Esophagus mucosa (tissue), 1 donor: ENCODE measurements at places on chromosomes 11 and 22.
A peak's percentile ranks its signal among the peaks of the same experiment; 100 is the strongest.

DNA sequence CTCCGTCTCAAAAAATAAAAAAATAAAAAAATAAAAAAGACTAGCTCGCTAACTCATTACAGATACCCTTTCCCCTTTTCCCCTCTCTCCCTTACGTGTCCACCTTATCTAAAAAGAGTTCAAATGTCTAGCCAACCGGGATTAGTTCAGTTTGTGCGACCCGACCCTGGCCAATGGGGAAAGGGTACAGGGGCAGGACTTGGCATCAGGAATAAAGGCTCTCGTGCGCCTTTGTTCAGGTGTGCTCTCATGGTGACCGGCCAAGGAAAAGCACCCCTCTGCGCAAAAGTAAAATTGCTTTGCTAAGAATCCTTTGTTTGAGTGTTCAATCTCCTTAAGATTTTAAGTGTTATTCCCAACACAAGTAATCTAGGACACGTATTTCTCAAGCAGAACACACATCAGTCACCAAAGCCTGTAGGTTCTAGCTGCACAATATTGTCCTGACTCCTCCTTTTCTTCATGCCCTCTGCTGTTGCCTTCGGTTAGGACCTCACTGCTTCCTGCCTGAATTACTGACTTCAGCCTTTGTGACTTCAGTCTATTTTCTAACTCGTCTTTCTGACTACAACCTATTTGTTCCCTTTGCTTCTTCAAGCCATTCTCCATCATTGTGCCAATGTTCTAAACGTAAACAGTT is 20.7 kb upstream of the CECR2 start:
- ATAC-seq = no peak

GRCh38 chr22:17402293-17402692 is 33.0 kb downstream of the CECR2 start:
- no peak for ATAC-seq

GRCh38 chr22:38034884-38035529 is 22.2 kb upstream of the PICK1 start:
- no peak for ATAC-seq

DNA sequence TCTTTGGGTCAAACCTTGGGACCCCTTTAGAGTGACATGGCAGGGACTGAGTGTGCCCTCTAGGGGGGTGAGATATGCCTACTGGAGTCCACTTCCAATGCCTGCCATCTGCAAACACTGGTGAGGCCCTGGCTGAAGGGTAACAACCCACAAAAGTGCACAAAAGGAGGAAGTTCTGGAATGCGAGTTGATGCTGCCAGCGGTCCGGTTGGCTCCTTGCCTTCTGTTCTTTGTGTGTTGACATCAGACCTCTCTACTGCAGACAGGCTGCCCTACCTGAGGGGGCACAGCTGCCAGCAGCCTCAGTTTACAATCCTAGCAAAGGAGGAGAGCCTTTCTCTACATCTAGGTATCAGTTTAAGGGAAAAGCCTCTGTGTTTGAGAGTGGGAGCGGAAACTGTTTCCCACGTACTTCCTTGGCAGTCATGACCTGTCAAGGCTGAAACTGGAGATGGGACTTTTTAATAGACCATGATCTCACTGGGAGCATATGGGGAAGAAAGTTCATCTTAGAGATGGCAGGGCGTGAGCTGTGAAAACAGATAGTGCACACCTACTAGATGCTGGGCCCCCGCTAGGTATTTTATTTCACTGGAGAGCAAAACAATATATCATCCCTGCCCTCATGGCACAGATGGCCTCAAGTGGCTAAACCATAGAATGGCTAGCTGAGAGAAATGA is 27.2 kb downstream of the BMAL1 start:
- no peak for ATAC-seq

DNA sequence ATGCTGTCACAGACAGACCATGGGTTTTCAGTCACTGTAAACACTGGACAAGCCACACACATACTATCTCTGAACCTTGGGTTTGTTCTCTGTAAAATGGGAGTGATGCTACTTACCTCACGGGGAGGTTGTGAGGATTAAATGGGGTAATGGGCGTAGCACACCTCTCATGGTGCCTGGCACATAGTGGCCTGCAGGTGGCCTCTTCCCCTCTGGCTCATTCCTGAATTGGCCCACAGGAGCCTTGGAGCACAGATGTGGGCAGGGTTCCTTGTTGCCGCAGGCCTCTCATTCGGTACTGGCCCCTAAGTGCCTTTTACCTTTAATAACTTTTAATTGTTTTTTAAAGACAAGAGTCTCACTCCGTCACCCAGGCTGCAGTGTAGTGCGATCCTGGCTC is 11.7 kb downstream of the MICAL2 start:
- ATAC-seq = no peak

DNA sequence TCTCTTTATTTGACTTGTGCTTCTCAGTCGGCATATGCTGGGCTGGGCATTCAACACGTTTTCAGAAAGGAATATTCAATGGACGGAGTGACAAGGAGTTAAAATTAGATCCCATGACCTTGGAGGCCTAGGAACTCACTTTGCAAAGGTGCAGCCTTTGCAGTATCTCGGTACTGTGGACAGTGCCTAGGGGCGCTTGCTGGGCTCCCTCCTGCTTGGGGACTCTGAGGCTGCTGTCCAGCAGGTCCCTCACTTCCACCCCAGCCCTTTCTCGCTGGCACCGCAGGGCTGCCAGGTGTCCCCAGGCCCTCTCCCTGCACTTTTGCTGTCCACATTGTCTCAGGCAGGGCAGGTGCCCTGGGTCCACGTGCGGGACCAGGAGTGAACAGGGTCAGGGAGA is 255.5 kb upstream of the B3GAT1 start:
- ATAC-seq = no peak

GRCh38 chr11:67400942-67401494 is 640 bp downstream of the PPP1CA start:
- peak; percentile 3 for ATAC-seq

GRCh38 chr11:131695889-131696429 is 325.5 kb downstream of the NTM start:
- no peak for ATAC-seq

DNA sequence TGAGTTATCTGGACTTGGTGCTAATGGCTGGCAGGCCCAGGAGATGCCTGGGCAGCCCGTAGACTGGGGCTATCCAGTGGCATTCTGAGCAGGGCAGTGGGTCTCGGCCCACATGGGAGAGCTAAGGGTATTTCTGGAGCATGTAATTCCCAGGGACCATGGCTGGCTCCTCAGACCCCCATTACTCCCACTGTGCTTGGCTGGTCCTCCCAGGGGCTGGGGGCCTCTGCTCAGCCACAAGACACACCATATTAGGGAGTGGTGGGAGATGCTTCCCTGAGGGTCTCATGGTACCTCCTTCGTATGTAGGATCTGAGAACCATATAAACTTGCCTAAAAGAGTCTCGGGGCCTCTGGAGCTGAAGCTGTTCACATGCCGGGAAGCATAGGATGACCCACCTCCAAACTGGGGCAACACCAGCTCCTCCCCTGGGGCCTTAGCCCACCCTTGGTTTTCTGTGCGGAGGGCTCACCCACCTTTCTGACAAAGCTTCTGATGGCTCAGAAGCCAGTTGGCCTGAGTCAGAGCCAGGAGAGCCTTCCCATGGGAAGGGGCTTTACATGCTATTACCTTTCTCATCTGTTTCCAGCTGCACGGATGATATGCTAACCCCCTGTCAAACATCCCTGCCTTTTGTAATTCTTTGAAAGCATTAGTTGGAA is 9.5 kb upstream of the FTH1 start:
- ATAC-seq = no peak

- ATAC-seq = peak; percentile 69
These were observed 56.2 kb downstream of the BUD13 start for GRCh38 chr11:116716621-116717020.

DNA sequence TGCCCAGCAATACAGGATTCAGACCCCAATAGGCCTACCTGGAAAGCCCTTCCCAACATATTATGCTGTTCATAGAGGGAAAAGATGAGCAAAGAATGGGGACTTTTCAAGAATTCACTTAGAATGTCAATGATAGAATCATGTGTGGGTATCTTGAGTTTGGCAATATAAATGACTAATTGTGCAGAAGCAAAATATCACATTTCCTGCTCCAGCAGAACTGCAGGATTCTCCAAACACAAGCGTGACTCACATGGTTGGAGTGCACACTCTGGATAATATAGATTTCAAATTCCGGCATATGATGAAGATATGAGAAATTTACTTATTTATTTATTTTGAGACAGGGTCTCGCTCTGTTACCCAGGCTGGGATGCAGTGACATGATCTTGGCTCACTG is 12.5 kb upstream of the APOL5 start:
- ATAC-seq = no peak

DNA sequence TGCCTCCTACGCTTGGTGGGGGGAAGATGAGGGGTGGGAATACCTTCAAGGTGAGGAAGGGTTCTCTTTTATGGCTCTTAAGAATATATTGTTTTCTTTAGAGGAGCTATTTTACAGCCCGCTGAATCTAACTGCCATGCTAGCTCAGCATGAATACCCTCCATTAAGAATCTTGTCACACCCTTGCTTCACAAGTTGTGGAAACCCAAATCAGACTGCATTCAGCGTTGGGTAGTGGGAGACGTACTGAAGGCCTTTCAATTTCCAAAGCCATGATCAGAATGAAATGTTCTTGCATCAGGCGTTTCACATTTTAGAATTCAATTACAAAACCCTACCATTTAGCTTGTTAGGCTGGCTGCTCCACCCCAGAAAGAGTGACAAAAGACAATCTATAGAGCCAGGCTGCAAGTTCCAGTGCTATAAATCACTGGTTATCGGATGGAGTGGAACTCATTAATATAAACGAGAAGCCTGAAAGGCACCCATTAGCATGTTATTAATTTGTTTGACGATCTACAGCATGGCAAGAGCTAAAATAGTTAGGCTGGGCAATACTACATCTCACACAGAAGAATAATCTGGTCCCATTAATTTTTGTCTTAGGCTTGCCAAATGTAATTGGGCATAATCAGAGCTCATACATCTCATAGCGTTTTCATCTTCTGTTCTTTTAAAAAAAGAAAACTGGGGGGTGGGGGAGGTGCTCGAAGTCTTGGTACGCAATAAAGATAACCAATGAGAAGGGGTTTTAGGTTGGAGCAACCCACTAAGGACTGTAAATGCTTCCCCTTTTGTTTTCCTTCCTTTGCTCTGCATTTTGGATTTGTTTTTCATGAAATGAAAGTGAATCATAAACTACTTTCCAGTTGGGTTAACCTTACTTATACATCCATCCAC is 57.5 kb downstream of the ABTB2 start:
- ATAC-seq = no peak

GRCh38 chr11:111514216-111515031 is at the start of gene HOATZ:
Gene HOATZ, plus strand, starts transcription at chr11:111514778. Its CDS starts 7 bp downstream, at chr11:111514785.
- ATAC-seq = no peak

- ATAC-seq = no peak
These were observed 131.6 kb upstream of the B3GAT1 start for GRCh38 chr11:134543645-134544044.

DNA sequence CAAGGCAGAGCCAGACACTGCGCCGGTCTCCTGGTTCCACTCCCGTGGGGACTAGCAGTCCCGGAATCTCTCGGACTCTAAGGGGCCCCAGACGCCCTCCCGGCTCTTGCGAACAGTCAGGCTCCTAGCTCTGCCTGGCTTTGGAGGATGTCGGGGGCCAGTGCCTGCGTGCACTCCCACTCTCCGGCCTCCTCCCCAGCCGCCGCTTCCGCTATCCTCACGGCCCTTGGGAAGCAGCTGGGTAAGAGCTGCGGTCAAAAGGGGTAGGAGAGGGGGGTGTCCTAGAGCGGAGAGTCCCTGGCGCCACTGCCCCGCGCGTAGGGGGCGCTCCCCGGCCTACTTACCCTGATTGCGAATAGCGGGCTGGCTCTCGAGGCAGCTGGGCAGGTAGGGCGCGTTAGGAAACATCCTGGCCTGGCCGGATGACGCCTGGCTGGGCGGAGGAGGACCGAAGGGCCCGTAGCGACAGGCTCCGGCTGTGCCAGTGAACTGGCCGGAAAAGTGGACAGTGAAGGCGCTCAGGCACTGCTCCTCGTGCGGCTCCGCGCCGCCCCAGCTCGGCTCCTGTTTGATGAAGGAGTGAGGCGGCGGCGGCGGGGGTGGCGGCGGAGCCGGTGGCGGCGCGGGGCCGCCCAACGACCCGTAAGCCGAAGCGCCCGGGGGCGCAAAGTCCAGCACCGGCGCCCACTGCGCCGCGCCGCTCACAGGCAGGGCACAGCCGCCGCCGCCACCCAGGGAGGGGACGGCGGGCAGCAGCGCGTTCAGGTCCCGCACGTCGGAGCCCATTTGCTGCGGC is 785 bp downstream of the WT1 start:
- no peak for ATAC-seq

DNA sequence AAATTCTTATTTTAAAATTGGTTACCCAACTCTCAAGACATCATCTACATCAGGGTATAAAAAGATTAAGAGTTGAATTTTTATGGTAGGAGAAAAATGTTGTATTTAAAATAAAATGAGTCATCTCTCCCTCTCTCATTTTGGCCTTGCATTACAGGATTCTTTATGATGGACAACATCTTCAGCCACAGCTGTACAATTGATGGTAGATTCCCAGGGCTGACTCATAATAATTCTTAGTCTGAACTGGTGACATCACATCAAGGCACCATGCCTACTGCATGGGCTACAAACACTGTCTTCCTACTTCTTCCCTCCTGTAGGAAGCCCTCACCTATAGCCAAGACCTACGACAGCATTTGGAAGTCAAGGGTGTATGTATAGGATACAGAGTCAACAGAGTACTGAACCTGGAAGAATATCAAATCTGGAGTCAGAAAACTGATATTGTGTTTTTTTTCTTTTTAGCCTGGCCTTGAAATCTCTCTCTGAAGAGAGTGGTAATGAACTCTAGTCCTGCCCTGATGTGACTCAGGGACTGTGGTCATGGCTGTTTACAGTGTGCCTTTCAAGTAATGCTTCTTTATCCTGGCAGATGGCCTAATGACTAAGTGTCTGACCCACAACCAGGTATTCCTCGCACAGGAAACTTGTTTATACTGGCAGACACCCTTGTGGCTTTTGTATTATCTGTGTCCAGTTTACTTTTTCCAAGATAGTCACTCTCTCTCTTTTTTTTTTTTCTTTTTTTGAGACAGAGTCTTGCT is 32.5 kb downstream of the MRGPRX2 start:
- peak; percentile 100 for ATAC-seq

DNA sequence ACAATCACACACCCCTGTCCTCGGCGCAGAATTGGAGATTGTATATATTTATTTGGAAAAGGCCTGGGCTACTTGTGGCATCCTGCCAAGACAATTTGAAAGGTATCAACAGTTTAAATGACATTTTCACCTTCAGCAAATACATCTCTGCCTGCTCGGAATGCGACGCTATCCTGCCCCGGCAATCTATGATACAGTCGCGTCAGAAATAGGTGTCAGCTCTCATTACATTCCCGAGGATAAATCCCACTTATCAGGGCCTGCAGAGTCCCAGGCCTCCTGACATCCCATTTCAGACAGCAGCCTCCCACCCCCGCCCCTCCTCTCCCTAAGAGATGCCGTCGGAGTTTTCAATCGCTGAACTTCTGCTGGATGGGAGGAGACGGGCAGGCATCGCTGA is 114.7 kb downstream of the BRD1 start:
- no peak for ATAC-seq

- peak; percentile 7 for ATAC-seq
These were observed 8.3 kb downstream of the FXYD2 start for GRCh38 chr11:117816151-117816741.

GRCh38 chr11:123841174-123841573 is 35.0 kb upstream of the OR6M1 start:
- no peak for ATAC-seq
